ENCODE measurements at places on chromosomes 3 and 15.
A peak's percentile ranks its signal among the peaks of the same experiment; 100 is the strongest.

DNA sequence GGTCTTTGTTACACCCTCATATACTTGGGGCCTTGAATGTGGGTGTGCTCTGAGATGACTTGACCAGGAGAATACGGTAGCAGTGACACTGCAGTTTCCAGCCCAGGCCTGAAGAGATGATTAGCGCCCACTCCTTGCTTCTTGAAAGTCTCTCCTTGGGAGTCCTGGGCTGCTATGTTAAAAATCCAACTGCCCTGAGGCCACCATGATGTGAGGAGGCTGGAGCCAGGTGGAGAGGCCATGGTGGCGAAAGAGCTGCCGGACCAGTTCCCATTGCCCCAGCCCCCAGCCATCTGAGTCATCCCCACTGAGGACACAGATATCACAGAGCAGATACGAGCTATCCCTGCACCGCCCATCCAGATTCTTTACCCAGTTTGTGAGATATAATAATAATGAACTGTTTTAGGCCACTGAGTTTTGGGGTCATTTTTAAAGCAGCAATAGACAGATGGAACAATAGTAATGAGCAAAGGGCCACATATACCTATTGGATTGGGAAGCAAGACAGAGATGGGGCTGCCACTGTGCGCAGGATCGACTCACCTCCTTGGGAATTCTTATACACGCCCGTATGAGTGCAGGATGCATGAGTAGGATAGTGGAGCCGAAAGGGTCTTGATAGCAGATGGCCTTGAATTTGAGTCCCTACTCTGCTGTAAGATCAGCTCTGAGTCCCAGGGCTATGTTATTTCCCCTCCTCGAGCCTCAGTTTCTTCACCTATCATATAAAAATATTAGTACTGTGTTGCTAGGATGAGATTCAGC lies 12.1 kb upstream of the GATA2 start:
- DNase-seq = no peak

DNA sequence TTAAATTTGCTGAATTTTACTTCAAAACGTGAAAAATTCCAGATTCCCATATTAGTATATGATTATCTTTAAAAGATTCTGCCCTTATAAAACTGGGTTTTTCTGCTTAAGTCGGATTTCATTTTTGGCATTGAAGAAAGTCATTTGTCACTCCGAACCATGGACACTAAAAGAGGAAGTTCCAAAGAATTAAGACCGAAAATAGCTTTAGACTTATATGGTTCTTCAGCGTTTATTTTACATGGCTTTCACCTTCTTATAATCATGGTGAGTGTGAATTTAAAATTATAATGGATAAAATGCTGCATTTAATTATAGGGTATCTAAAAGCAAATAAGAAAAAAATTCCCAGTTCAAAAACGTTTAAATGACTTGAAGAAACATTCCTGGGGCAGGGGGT lies 1.0 kb downstream of the C3orf38 start:
- DNase-seq = no peak

DNA sequence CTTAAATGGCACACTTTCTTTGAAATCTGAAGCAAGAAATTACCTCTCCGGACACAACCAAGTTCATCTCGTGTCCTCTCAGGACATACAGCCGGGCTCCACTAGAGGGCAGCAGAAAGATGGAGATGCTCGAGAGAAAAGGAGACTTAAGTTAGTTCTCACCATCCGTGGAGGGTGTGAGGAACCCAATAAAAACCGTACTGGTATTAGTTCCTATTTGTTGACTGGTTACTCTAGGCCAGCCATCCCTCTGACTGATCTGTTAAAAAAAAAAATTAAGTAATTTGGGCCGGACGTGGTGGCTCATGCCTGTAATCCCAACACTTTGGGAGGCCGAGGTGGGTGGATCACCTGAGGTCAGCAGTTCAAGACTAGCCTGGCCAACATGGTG lies 7.9 kb upstream of the CYP11A1 start:
- peak; percentile 84 for DNase-seq

GRCh38 chr15:50145451-50145872 lies 26.4 kb upstream of the ATP8B4 start:
- DNase-seq = peak; percentile 70

DNA sequence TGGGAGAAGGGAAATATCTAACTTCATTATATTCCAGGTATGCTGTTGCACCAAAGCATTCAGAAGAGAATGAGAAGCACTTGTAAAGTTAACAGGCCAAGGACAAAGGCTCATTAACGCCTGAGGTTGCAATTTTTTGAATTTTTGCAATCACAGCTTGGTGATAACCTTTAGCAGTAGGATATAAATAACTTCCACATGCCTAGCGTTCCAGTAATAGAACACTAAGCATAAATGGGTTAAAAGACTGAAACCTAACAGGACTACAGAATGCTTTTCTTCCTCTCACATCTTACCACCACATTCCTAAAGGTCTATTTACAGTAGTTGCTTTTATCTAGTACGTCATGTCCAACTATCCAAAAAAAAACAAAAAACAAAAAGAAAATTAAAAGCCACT lies 57.4 kb upstream of the IMPG2 start:
- DNase-seq = no peak

DNA sequence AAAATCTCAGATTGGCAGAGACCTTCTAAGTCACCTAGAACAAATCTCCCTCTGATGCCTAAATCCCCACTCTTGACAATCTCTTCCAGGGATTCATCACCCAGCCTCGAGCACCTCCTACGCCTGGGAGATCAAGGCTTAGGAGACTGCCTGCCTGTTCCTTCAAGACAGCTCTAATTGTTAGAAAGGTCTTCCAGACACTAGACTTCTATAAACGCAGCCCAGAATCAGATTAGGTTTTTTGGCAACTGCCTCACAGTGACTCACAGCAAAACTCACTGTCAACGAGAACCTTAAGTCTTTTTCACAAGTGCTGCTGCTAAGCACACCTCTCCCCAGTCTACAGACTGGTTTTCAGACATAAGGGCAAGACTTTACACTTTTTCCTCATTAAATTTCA lies 23.1 kb downstream of the SRGAP3 start:
- DNase-seq = no peak

DNA sequence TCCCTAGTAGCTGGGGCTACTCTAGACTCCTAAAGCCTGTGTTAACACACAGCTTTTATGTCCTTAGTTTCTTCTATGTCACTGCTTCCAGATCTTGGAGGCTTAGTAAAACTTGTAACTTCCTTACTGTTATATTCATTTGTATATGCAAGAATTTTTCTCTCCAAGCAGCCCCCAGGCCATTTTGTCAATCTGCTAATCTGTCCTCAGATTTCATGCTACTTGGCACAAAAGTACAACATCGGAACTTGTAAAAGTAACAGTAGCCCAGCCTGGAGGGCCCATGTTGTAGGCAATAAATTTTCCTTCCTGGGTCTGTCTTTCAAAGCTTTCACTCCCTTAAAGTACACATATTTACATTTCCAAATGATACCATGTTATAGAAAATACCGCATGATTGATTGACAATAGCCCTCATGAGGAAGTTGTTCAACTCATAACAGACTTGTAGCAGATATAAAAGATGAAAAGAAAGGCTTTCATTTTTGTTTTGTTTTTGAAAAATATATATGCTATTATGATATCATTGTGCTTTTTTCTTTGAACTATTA lies 324.2 kb downstream of the NEK10 start:
- DNase-seq = no peak

Data from Ammon's horn (tissue), 1 donor.